Stimulated activated CD4-positive, alpha-beta T cell treated with anti-CD3 and anti-CD28 coated beads, TNF-alpha, amount 100 ng/mL, for 4 hours (primary cell): ENCODE measurements at places on chromosomes 6 and 20.
A peak's percentile ranks its signal among the peaks of the same experiment; 100 is the strongest.

DNA sequence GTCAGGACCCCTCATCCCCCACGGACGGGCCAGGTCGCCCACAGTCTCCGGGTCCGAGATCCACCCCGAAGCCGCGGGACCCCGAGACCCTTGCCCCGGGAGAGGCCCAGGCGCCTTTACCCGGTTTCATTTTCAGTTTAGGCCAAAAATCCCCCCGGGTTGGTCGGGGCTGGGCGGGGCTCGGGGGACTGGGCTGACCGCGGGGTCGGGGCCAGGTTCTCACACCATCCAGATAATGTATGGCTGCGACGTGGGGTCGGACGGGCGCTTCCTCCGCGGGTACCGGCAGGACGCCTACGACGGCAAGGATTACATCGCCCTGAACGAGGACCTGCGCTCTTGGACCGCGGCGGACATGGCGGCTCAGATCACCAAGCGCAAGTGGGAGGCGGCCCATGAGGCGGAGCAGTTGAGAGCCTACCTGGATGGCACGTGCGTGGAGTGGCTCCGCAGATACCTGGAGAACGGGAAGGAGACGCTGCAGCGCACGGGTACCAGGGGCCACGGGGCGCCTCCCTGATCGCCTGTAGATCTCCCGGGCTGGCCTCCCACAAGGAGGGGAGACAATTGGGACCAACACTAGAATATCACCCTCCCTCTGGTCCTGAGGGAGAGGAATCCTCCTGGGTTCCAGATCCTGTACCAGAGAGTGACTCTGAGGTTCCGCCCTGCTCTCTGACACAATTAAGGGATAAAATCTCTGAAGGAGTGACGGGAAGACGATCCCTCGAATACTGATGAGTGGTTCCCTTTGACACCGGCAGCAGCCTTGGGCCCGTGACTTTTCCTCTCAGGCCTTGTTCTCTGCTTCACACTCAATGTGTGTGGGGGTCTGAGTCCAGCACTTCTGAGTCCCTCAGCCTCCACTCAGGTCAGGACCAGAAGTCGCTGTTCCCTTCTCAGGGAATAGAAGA is 978 bp downstream of the HLA-A start:
- no peak for DNase-seq

DNA sequence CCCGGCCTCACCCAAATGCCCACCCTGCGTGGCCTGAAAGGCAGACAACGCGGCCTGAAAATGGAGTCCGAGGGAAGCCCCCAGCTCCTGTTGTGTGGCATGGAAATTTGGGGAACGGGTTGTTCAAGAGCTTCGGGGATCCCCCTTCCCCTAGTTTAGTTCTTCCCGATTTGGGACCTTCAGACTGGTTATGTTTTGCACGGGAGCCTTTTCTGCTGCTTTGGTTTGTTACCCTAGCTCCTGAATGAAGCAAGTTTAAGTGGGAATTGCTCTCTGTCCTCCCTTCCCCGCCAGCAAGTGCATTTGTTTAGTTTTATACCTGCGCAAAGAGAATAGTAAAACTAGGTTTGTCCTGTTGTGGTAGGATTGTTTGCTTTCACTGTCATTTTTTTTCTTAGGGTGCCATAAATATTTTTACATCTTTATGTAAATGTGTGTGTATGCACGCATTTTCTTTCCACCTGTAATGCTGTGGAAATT is 604 bp downstream of the SH3BGRL2 start:
- no peak for DNase-seq

- peak; percentile 52 for DNase-seq
Observed at GRCh38 chr6:2891768-2892170, 11.3 kb downstream of the SERPINB9 start.

GRCh38 chr6:141587482-141588266 is 545.1 kb upstream of the GJE1 start:
- no peak for DNase-seq

DNA sequence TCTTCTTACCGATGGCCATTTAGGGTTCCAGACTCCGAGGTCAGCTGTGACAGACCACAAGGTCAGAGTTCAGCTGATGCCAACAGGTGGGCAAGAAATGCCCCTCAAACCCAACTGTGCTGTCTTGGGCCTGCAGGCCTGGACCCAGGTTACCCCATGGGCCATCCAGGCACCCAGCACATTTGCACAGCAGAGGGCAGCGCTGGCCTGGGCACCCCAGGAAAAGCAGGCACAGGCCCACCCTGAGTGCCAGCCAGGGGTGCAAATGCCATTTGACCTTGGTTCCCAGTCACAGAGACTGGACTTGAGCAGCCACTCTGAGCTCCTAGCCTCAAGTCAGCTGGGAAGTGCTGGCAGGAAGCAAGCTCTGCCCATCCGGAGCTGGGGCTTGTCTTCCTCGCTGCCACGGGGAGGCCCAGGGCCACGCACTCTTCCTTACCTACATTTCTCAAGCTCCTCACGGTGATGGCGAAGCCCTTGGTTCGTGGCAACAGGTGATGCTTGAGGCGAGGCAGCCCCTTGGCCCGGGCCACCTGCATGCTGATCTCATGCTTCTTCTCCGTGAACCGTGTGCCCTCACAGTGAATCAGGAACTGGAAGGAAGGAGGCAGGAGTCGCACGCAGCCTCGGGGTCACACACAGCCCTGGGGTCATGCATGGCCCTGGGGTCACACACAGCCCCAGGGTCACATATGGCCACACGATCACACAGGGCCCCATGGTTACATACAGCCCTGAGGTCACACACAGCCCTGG is 120.8 kb downstream of the AGPAT4 start:
- no peak for DNase-seq

DNA sequence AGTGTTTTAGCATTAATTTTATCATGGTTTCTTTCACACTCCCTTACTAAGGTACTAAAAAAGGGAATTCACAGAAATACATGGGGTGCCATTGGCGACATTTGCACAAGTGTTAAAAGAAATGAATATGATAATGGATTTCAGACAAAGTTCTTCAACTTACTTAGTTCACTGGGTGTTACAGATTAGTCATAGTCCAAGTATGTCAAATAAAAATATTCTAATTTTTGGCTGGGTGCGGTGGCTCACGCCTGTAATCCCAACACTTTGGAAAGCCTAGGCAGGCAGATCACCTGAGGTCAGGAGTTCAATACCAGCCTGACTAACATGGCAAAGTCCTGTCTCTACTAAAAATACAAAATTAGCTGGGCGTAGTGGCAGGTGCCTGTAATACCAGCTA is 286.1 kb upstream of the TFAP2D start:
- DNase-seq = no peak

- no peak for DNase-seq
Observed at GRCh38 chr6:54786154-54786553, 60.4 kb upstream of the FAM83B start.

- DNase-seq = no peak
Observed at GRCh38 chr6:117919775-117920729, 13.0 kb downstream of the SLC35F1 start.
